NCI-H524 treated with DMSO at 0.1 percent for 48 hours (cell line): ENCODE measurements at places on chromosomes 1 and 21.

- DNase-seq, result no peak
These were observed 12.6 kb downstream of the CD101 start for GRCh38 chr1:117014209-117014608.

DNA sequence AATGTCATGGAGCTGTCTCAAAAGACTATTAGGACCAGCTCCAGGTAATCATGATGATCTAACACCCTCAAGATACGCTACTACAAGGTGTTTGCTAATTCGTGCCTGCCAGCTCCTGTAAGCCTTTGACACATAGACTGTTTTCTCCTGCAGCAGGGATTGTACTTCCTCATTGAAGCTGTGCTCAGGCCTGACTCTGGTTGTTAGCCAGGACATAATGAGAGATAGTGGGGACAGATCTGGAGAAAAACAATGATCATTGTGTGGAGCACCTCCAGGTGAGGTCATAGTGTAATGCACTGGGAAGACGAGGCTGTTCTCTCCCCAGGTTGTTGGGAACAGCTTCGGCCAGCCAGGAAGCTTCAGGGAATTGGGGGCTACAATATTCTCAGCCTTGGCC lies 94.6 kb downstream of the SETD4 start:
- DNase-seq, result no peak

- DNase-seq, result no peak
These were observed 57.9 kb downstream of the AGPAT3 start for GRCh38 chr21:43922949-43923348.

DNA sequence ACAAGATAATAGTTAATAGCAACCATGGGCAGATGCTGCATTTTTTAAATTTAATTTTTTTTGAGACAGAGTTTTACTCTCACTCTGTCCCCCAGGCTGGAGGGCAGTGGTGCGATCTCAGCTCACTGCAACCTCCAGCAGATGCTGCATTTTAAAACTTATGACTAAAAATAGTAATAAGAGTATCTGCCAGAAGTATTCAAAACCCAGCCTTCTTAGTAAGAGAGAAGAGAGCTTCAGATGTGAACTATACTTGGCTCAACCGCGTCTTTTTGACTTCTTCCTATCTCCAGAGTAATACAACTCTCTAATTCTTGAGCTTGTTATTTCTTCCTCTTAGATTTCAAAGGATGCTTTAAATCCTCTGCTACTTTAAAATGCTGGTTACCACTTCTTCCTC lies 4.6 kb downstream of the RPS27 start:
- DNase-seq, result no peak

- DNase-seq, result no peak
These were observed 90.1 kb downstream of the PKN2 start for GRCh38 chr1:88774151-88774556.

DNA sequence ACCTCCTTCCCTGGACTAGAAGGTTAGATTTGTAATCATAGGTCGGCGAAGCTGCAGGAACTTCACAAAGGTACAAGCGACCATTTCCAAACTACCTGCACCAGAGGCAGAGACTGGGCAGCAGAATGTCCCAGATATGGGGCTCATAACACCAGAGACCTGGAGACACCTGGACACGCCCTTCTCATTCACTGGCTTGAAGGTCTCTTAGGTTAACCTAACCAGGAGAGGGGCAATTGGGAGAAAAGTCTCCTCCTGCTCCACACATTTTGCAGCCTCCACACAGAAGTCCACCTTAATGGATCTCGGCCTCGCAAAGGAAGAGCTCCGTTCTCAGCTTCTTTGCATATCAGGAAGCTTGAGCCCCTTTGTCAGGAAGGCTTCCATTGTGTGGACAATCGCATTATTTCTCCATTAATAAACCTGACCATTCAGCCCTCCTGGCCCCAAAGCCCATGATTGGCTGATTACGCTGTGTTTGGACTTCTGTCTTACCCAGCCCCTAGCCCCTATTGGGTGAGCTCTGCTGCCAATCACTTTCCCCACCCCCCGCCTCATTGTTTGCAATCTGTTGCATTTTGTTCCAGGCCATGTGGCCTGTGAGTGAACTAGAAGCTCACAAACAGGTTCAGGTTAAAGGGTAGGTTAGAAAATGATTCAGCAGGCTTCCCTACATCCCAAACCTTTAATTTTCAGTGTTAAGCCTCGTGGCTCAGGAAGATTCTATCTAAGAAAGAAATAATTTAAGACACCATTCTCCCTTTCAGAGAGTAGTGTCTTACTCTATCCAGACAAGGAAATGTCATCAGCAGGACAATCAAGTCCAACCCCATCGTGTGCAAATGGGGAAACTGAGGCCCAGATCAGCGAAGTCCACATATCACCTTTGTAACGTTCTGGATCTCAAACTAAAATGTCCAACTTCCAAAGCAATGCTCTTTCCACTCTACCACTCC lies 2.8 kb downstream of the MYCL start:
- DNase-seq, result peak; percentile 42

DNA sequence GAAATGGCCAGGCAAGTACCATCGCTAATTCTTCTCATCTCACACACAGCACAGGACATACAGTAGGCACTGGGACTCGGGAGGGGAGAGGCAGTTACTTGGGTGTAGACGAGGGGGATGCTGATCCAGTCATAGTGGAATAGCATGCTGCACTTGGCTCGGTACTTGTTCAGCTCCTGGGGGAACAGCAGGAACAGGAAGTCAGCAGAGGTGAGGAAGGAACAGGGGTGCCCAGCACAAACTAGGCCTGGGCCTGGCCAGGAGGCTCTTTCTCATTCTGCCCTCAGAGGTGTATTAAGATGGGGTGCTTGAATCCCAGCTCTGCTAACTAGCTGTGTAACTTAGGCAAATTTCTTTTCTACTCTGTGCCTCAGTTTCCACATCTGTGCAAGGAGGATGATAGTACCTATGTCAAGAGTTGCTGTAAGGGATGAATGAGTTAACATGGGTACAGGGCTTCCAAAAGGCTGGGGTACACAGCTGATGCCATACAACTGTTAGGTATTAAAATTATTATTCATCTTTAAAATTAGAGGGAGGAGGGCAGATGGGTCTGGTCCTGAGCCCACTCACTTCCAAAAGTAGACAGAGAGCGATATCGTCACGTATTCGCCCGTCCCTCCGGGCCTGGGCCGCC lies 2.4 kb downstream of the BEST4 start:
- no peak for DNase-seq

GRCh38 chr1:53771648-53772047 lies 32.7 kb upstream of the GLIS1 start:
- no peak for DNase-seq

DNA sequence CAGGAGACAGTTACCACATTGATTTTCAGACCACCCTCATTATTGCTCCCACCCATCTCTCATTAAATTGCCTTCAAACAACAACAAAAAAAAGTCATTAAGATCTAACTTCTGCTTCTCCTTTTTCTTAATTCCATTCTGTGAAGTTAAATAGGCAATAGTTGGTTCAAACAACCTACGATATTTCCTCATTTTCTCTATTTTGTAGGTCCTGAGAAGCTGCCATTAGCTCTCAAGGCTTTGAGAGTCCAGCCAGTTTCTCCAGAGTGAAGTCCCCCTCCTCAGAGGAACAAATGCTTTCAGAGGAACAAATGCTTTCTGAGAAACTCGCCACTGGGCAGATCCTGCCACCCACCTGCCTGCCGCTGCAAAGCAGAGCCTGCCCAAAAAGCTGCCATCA lies 125.6 kb downstream of the ETS2 start:
- no peak for DNase-seq

DNA sequence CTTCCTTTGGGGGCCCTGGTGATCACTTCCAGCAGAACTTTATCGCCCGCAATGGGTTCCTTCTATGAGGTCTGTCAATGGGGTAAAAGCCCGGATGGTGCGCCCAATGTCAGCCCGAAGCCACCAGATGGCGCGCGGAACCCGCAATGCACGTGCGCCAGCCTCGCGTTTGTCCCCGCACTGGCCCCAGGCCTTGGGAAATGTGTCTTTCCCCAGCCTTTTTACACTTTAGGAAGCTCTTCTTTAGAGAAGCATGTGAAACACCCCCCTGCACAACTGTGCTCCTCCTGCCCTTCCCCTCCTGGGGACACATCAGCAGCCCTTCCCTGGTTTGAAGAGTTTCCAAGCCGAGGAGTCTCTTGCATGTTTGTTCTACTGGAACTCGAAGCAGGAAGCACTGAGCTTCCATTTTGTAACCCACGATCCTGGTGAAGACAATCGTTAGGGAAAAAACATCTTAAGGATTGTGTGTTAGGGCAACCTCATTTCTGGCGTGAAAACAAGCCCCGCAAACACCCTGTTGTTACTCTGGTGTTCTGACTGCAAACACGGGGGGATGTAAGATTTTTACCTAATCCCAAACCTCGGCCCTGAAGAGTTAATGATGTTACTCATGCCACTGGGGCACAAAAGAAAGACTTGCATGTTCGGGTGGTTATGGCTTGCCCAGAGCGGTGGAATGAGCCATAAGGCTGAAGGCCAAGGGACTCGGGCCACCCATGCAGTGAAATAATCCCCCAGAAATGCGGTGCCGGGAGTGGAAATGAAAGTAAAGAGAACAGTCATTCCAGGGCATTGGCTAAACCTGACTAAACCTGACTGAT lies 20.4 kb upstream of the TARBP1 start:
- DNase-seq, result peak; percentile 26

DNA sequence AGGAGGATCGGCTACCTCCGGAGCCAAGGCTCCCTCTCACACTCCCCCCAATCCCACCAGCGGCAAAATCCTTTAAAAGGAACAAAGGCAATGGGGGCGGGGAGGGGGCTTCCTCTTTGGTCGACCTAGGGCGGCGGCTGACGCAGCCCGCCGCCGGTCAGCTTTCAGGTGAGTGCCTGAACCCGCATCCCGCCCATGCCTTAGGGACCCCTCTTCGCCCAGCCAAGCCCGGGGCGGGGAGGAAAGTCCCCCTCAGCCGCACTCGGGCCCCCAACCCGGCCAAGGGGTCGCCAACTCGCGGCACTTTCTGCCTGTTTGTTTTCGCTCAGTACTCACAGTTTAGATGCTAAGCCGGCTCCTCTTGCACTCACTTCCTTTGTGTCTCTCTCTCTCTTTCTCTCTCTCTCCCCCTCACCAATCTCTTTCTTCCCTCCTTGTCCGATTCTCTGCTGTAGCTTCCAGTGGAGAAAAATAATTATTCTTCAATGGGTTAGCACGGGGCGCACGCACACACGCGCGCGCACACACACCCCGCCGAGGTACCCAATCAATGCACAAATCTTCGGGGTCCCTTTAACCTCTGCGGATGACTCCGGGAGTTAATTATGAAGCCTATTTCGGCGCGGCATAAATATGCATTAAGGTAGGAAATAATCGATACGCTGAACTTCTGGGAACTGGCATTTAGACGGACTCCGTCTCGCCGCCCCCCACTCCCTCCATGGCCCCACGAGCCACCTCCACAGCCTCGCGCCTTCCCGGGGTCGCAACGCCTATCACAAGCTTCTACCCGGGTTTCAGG lies at the start of gene BLACAT1:
Gene BLACAT1 (minus strand): TSS at position 465 of the 802 bp plus-strand sequence.
- no peak for DNase-seq

DNA sequence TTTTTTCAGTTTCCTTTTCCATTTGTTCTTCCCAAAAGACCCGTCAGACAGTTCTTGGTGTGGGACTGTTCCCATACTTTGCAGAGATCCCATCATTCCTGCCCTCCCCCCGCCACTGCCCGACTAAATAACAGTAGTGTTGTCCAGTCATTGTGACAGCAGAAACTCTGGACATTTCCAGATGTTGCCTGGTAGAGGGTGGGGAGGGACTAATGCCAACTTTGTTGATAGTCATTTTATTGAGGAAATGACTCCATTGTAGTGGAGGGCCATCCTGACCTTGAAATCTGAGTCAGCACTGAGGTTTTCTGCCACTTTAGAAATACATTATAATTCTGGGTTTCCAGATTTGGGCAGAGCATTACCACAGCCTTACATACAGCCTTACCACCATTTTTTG lies 85.4 kb downstream of the CEP350 start:
- DNase-seq, result no peak

DNA sequence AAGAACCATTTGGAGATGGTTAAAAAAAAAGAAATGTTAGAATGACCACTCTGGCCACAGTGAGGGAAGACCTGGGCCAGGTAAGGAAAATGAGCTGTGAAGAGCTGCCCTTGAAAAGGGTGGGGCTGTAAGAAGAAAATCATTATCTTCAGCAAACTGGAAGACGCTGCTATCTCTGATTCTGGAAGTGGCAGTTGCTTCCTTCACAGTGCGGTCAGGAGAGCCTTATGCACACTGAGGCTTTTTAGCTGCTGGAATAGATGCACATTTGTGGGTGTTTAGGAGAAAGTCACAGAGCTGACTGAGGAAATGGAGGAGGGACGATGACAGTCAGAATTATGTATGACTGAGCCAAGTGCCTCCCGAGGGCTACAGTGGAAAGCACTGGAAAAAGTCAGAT lies 91.6 kb downstream of the TBX19 start:
- DNase-seq, result no peak

- no peak for DNase-seq
These were observed 38.6 kb upstream of the SLC35F3 start for GRCh38 chr1:233865902-233866301.

DNA sequence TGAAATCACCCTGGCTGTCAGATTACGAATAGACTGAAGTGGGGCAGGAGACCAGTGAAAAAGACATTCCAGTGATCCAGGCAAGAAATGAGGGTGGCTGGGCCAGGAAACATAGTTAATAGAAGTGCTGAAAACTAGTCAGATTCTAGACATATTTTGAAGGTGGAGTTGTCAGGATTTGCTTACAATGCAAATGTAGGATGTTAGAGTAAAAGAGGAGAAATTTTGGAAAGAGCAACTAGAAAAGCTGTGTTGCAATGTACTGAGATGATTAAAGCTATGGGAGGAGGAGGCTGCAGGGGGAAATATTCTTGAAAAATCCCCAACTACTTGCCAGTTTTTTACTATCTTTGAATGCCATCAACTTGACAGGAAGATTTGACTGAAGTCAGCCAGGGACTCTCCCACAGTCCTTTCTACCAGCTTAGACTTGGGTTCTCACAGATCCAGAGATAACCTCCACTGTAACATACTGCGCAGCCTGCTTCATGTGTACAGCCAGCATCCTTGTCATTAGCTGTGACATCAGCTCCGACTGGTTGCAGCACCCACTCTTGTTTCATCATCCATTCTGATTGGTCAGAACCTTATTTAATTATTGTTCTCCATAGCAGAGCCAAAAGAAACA lies 109.7 kb downstream of the TSEN15 start:
- no peak for DNase-seq

DNA sequence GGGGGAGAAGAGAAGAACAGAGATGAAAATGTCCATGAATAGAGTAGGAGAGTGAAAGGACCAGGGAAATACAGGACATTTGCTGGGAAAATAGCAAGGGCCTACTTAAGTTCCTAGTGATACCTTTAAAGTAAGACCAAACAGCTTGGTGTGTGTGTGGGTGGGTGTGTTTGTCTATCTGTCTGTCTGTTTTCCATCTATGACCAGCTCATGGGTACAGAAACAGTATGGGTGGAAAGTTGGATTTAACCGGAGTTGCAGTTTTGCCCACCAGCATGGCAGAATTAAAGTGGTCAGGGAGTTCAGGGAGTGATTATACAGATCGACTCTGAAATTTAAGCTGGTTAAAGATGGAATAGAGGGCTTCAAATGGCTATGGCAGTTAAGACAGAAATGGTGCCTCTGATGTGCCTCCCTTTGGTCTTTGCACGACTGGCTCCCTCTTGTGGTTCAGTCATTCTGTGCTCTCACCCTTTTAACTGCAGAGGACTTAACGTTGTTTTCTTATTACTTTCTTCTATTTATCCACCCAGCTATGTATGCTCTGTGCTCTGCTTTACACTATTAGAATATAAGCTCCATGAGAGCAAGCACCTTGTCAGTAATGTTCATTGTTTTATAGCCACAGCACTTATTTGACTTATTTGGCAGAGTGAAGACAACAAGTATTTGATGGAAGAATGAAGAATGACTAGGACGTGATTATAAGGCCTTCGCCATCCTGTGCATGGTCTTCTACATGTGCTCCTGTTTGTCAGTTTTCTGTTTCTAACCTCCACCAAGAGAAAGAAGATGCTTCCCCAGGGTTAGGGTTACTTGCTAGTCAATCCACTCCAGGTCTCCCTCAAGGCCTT lies 72.7 kb upstream of the AK4 start:
- no peak for DNase-seq
